Gastrocnemius medialis (tissue), 4 donors: ENCODE measurements at places on chromosomes 16 and 17.

DNA sequence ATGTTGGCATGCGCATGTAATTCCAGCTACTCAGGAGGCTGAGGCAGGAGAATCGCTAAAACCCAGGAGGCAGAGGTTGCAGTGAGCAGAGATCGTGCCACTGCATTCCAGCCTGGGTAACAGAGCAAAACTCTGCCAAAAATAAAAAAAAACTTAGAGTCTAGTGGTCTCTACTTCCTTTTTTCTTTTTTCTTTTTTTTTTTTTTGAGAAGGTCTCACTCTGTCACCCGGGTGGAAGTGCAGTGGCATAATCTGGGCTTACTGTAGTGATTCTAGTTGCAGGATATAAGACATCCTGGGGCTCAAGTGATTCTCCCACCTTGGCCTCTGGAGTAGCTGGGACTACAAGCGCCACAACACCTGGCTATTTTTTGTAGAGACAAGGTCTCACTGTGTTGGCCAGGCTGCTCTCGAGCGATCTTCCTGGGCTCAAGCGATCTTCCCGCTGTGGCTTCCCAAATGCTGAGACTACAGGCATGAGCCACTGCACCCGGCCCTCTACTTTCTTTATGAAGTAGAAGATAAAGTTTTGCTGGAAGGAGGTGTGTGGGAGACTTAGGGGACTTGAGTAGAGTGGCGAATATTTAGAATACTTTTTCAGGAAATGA lies 47.9 kb upstream of the TAOK1 start:
- no peak for DNase-seq

GRCh38 chr16:25126820-25127232 lies 15.3 kb downstream of the LCMT1 start:
- DNase-seq: no peak

- DNase-seq: no peak
Observed at GRCh38 chr17:18921912-18922451, 30.0 kb upstream of the SLC5A10 start.

GRCh38 chr16:19735074-19735867 lies 17.2 kb downstream of the IQCK start:
- peak; percentile 23 for DNase-seq

- DNase-seq: no peak
Observed at GRCh38 chr16:83365166-83365565, 442.6 kb upstream of the HSBP1 start.

- peak; percentile 35 for DNase-seq
Observed at GRCh38 chr17:56785405-56785804, 48.3 kb downstream of the C17orf67 start.

DNA sequence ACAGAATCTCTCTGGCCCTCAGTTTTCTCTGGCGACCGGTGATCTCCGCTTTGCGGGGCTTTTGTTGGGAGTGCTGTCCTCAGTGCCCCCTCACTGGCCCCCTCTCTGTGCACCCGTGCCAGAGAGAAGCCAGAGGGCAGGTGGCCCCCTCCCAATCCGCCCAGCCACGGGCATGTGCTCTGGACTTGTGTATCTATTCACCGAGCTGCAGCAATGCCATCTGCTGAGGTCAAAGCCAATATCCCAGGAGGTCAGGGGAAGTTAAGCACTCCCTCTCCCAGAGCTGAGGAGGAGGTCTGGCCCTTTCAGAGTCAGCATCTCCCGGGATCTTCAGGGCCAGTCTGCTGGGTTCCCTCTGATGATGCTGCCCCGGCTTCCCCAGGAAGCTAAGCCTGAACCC lies 5.1 kb downstream of the CACNG5 start:
- DNase-seq: no peak

GRCh38 chr17:33596899-33597298 lies 303.8 kb upstream of the ASIC2 start:
- no peak for DNase-seq

DNA sequence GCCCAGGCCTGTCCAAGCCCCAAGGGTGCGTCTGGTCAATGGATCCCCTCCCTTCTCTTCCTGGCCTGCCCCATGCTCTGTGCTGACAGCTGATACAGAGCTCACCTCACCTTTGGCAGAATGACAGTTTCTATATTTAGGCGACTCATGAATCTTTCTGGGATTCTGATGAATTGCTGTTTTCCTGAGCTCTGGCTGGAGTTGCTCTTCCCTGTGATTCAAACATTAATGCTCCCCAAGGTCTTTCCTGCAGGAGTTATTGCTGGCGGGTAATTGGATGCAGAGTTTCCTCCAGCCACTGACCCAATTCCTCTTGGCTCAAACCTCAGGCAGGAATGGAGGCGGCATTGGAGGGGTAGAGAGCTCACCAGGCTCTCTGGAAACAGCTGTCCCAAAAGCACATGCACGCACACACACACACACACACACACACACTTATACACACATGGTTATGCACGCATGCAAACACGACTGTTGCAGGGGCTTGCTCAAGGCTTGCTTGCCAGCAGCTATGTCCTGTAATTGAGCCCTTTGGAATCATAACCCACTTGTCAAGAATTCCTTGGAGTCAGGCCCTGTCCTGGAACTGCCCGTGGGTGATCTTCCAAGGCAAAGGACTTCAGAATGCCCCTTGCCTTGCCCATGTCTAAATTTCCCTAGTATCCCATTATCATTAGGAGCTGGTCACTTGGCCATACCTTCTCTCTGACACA lies 128.8 kb downstream of the ASIC2 start:
- peak; percentile 10 for DNase-seq

- DNase-seq: peak; percentile 88
Observed at GRCh38 chr17:7836596-7837407, 2.8 kb downstream of the KDM6B start.

GRCh38 chr16:86306811-86307513 lies 203.4 kb upstream of the FOXF1 start:
- no peak for DNase-seq

DNA sequence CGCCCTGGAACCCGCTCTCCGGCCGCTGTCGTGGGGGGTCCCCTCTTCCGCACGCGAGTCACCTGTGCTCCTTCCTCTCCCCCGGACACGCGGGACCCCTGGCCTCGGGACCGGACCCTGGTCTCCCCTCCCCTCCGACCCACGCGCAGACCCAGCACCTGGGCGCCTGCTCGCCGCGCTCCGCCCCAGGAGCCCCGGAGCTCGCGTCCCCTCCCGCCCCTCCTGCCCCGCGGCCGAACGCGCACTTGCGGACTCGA lies 762 bp downstream of the RAB40B start:
- no peak for DNase-seq

DNA sequence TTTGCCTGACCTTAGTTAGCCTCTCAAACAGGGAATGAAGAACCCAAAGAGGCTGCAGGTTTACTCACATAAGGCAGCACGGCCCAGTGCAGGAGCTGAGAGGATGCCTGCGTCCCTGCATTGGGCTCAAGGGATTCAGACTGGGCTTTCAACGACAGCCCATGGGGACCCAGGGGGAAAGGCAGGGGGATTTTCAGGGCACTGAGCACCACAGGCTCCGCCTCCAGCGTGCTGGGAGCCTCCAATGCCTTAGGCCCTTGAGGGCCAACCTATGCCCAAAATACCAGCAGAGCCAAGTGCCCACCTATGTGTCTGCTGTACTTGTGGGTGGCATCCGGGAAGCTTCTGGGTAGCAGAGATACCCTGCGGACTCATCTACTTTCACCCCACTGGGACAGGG lies 22.3 kb downstream of the DCAKD start:
- DNase-seq: no peak

- DNase-seq: peak; percentile 31
Observed at GRCh38 chr17:7293816-7294613, 424 bp downstream of the YBX2 start.

GRCh38 chr17:41614098-41614497 lies 1.5 kb upstream of the KRT16 start:
- no peak for DNase-seq

DNA sequence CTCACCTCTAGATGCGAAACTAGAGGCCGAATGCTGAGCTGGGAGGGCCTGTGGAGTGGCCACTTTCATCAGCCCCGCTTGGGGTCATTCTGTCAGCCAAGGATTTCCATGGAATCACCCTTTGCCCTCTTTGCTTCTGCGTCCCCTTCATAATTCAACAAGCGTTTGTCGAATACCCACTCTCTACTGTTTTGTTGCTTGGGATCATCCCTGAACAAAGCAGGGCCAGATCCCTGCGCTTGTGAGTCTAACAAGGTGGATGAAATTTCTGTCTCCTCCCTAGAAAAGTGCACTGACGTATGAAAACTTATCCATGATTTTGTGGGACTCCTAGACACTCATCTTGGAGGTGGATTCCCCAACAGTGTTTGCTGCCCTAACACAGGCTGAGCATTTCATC lies 3.3 kb upstream of the SLC12A3 start:
- no peak for DNase-seq

DNA sequence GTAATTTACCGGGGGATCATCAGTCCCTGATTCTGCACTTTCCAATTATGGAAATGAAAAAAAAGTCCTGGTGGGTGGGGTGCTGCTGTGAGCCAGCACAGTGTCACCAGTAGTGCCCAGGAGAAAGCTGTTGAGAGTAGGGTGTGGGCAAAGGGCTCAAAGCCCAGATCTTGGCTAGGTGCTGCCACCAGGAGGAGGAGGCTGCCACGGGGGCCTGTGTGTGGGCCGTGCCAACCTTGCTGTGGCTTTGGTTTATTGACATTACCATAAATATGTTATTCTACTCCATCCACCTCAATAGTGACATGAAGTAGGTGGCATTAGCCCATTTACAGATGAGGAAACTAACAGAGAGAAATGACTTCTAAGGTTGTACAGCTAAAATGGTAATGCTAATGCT lies 6.7 kb upstream of the PRPSAP2 start:
- DNase-seq: no peak

GRCh38 chr16:35575432-35575821 lies 2116.0 kb downstream of the TP53TG3F start:
- DNase-seq: no peak

DNA sequence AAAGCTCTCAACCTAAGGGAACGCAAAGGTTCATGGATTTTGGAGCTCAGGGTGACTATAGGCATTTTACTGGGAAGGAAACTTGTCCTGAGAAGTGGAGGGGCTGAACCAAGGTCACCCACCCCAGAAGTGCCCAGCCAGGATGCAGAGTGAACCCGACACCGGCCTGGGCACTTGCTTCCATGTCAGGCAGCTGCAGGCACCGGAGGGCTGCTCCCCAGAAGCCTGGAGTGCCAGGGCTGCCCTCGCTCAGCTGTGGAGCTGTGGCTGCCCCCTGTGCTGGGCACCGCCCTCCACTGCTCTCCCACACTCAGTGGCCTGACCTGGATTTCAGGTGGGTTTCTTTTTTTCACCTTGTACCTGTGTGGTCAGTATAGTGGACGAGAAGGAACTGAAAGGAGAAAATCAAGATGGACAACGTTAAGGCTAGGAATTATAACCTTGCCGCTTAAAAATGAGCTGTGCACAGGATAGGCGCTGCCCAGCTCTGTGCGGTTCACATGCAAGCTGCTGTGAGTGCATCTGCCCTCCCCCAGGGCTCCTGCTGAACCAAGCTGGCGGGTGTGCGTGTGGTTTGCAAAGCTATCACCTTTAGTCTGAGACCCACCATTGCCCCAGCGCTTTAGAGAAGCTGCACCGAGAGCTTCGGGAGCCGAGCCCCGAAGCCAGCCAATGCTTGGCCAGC lies 2.2 kb downstream of the MAPK8IP3 start:
- no peak for DNase-seq

DNA sequence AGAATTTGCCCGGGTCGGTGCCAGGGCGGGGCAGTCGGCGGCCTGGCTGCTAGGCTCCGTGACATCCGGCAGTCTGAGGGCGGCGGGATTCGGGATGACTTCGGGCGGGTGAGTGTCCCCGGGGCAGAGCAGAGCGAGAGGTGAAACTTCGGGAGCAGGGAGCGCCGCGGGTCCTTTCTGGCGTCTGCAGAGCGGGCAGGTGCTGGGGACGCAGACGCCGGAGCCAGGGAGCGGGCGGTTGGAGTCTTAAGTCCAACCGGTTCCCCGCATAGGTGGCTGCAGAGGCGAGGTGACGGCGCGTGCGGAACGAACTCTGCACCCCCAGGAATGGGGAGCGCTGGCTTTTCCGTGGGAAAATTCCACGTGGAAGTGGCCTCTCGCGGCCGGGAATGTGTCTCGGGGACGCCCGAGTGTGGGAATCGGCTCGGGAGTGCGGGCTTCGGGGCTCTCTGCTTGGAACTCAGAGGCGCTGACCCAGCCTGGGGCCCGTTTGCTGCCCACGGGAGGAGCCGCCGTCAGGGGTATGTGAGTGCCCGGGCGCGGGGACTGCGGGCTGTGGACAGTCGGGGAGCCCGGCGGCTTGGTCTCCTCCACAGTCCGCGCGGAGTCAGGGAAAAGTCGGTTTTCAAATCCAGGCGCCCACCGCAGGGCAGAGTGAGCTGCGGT lies at the start of gene B4GALNT2:
TSS of gene B4GALNT2 (plus strand) at position 71 of the 666 bp plus-strand sequence. CDS start at position 95, 24 bp downstream.
- DNase-seq: no peak

DNA sequence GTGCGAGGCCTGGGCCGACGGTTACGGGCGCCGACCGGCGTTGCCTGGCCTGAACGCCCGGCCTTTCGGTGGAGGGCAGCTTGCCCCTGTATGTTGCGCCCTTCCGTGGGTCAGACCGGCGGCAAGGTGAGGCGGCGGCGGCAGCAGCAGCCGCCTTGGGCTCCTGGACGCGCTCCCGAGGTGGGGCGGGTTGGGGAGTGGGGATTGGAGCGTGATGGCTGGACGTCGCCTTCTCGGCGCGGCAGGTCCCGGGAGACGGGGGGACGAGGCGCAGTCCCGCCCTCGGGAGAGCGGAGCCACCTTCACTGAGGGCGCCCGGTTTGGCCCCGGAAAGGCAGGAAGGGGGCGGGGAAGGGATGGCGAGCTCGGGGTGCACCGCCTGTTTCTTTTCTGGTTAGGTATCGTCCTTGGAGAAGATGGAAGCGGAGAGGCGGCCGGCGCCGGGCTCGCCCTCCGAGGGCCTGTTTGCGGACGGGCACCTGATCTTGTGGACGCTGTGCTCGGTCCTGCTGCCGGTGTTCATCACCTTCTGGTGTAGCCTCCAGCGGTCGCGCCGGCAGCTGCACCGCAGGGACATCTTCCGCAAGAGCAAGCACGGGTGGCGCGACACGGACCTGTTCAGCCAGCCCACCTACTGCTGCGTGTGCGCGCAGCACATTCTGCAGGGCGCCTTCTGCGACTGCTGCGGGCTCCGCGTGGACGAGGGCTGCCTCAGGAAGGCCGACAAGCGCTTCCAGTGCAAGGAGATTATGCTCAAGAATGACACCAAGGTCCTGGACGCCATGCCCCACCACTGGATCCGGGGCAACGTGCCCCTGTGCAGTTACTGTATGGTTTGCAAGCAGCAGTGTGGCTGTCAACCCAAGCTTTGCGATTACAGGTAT lies 671 bp downstream of the DGKE start:
- DNase-seq: no peak

GRCh38 chr17:57956291-57957119 lies 1.3 kb upstream of the CUEDC1 start:
- DNase-seq: no peak

- no peak for DNase-seq
Observed at GRCh38 chr17:8820311-8821010, 21.3 kb upstream of the MFSD6L start.
